Hair follicle dermal papilla cell (primary cell): ENCODE measurements at places on chromosomes 11 and 22. TPM values are rescaled to one million over a fixed set of nuclear protein-coding genes. Genes with fewer than 3 reads are reported as not detected.

TECTA gene
- 0.32 and 0.97 TPM in 2 replicates for total RNA-seq

APOA4 gene
- not detected in 2 replicates for total RNA-seq

TRIM48 gene
- total RNA-seq: not detected in 2 replicates

RFPL3 gene
- not detected in 2 replicates for total RNA-seq
